ENCODE measurements at places on chromosomes 16 and 17.

DNA sequence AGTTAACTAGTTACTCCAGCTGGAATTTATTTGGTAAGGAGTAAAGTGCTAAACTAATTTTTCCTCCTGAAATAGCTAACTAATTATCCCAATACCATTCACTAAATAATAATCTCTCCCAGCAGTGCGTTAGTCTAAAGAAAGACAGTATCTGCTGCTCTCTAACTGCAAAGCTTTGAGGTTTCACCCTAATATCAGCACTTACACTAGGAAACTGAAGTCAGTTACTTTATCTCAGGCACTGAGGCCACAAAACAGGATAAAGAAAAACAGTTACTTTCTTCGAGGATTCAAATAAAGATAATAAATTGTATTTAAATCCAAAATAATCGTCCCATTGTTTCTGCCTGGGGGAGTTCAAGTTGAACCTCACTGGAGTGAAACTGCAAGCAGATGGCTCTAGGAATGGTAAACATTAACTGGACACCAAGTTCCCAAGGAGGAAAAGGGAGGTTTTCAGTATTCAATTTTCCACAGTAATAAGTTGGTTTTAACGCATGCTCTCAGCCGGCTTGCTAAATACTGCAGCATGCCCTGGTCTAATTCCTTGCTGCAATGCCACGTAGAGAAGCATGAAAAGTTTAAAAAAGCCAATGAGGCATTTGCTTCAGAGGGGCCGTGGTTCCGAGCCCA, 20.0 kb upstream of the FOXJ1 start:
- DNase-seq: no peak

- no peak for DNase-seq
These were observed 428.7 kb upstream of the SALL1 start for GRCh38 chr16:51579652-51580360.

- DNase-seq: no peak
These were observed 661 bp downstream of the TEX2 start for GRCh38 chr17:64262198-64262999.

DNA sequence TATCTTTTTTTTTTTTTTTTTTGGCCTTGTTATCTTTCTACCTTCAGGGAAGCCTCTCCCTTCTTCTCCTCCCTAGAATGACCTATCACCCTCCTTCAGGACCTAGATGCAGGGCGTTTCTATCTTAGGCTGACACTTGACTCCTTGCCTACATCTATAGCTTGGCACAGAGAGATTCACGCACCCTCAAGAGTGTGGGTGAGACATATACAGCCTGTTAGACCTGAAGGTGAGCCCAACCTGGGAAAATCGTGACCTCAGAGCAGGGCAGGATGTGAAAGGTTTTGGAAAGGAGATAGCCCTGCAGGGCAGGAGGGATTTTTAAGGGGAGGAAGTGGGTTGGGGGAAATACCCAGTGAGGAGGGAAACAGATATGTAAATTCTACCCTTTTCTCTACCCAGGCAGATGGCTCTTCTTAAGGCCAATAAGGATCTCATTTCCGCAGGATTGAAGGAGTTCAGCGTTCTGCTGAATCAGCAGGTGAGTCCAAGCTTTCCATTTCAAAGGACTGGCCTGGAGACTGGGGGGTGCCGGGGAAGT, at the start of gene AHSP:
TSS of gene AHSP (plus strand) at position 167 of the 541 bp plus-strand sequence. CDS start at position 407, 240 bp downstream.
- DNase-seq: no peak

DNA sequence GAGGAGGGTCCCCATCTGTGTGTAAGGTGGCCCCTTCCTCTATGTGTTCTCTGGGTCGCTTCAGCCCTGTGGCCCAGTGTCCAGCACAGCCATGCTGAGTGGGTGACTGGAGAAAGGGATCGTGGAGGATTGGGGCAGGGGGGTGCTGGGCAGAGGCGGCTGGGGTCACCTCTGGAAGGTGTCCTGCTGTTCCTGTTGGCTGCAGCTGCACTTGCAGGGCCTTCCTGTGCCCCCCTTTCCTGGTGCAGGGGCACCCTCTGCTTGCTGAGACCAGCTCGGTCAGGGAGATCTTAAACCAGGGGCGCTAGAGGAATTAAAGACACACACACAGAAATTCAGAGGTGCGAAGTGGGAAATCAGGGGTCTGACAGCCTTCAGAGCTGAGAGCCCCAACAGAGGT, 11.1 kb downstream of the IL32 start:
- DNase-seq: no peak

DNA sequence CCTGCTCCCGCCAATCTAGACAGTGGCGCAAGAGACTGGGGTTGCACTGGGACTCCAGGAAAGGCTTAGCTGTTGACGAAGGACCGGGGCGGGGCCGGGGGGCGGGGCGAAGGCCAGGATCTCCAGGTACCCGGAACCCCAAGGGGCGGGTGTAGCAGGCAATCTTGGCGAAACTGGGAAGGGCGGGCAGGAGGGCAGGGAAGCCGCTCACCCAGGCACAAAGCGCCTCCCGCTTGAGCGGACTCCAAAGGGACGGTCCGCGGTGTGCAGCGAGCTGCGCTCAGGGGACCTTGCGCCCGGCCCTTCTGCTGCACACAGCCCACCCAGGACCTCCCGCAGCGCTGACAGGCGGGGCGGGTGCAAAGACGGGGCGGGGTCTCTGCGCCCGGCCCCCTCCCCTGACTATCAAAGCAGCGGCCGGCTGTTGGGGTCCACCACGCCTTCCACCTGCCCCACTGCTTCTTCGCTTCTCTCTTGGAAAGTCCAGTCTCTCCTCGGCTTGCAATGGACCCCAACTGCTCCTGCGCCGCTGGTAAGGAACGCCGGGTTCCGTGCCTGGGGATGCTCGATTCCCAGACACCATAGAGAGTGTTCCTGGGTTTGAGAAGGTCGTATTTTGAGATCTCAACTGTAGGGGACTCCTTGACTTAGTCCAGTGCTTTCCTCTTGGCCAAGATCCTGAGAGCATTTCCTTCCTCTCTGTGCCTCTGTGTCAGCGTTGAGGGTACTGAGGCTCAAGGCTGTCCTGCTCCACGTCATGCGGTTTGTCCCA, at the start of gene MT1F:
TSS of gene MT1F (plus strand) at position 405 of the 772 bp plus-strand sequence. CDS start at position 505, 100 bp downstream.
- peak; percentile 59 for DNase-seq

DNA sequence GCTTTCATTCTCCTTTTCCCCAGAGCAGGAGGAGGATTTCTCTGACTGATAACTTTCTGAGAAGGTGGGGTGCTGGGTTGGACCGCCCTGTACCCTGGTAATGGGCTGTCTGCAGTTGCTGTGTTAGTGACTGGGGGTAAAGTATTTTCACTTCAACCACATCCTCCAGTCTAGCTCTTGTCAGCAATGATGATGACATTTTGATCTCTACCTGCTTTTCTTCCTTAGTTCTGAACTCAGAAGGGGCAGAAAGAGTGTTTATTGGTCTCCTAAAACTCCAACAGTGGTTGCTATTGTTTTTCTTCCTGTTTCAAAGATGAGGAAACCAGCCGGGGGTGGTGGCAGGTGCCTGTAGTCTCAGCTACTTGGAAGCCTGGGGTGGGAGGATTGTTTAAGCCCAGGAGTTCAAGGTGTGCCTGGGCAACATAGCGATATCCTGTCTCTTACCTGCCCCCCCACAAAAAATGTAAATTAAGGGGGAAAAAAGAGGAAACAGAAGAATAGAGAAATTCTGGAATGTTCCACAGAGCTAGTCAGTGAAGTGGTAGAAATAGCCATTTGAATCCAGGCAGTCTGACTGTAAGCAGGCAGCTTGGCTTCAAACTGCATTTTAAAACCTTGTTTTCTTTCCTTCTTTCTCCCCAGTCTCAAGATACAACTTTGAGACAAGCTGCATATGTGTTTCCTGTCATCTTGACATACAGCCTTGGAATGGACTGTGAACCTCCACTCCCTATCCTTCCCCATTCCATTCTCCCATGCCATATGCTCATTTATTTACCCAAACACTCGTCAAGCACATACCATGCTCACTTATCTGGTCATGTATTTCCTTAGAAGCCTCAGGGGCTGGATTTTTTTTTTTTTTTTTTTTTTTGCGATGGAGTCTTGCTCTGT, 3.3 kb upstream of the N4BP1 start:
- DNase-seq: no peak

DNA sequence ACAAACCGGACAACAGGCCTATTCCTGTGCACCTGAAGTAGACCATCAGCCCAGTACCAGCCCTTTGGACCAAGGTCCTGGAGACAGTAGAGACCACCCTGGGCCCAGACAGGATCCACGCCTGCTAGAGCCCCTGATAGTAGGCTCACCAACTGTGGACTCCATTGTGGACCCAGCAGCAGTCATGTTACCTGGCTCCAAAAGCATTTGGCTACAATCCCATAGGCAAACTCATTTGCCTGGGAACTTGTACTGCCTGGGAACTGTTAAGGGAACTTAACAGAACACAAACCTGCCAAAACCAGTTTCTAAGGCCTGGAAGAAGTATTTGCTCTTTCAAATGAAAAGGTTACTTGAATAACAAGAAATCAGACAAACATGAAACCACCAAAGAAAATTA, 10.0 kb upstream of the ACSM1 start:
- no peak for DNase-seq

GRCh38 chr17:44334727-44335126, 10.1 kb upstream of the SLC25A39 start:
- no peak for DNase-seq

- no peak for DNase-seq
These were observed 8.3 kb downstream of the WDR90 start for GRCh38 chr16:657487-657886.

DNA sequence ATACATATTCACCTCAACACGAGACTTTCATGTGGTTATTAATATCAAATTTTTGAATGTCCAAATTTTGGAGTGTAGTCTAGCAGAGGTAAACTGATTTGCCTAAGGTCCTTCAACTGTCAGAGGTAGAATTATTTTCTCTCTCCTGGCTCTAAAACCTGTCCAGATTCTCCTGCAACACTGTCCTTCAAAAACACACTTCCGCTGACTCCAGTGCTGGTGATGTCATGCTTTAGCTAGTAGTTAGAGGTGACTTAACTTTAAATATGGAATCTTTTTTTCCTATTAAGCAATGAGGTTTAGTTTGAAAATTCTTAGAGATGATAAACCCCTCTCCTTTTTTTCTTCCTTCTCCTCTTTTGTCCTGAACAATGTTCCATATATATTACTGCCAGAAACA, 10.8 kb upstream of the CBLN1 start:
- no peak for DNase-seq

DNA sequence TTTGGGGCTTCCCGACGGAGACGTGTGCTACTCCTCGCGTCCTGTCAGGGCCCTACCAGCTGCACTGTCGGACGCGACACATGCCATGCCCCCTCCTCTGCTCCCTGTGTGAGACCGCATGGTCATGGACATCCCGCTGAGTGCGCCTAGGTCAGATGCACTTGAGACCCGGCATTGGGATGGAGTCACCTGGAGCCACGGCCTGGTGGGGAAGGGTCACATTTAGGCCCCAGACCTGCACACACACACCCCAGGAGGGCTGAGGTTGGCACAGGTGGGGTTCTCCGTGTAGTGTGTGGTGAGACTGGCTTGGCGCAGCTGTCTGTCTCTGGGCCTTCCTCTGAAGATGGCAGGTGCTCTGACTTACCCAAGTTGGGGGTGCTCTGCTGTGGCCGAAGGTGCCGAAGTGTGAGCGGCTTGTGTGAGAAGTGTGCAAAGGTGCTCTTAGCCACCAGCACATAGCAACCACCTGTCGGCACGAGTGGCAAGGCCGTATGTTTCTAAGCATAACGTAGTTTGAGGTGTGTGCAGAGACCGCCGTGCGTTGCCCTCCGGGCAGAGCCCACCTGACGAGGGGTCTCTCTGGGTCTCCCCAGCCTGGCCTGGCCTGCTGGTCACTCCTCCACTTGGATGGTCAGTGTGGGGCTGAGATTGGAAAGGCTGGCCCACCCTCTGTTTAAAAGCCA, 108.6 kb downstream of the BANP start:
- DNase-seq: no peak

DNA sequence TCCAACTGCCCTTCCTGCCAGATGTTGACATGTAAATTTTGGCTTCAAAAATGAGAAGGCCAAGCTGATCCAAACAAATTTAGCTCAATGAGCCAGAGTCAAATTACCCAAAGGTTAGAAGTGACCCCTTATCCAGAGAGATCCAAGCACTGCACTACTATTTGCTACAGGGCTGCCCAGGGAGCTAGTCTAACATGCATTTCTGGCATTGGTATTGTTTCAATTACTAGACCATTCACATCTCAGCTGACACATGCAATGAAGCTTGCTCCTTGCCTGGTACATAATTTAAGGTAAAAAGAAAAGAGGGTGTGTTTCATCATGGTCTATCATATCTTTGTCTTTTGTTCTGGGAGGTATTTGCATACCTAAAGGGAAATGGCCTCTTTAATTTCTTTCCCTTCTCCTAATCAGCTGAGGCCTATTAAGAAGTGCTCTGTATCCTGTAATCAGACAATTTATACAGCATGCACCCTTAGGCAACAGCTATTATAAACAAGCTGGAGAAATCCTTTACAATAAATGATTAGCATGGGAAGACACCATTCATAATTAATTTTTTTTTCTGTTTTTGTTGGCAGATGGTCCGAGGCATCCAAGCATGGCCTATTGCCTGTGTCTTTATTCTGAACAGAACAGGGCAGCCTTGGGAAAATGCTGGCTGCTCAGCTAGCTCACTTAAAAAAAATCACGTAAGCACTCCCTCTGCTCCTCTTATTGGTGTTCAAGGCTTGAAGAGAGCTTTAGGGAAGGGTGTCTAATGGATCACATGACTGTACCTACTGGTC, 161.5 kb upstream of the SALL1 start:
- no peak for DNase-seq

- no peak for DNase-seq
These were observed 69.8 kb downstream of the NT5M start for GRCh38 chr17:17372856-17373520.

- DNase-seq: no peak
These were observed 42.0 kb upstream of the SMPD3 start for GRCh38 chr16:68490358-68490757.

GRCh38 chr17:61317779-61318178, 81.9 kb upstream of the TBX2 start:
- DNase-seq: no peak

- DNase-seq: no peak
These were observed 31.5 kb downstream of the AXIN2 start for GRCh38 chr17:65529761-65530522.

GRCh38 chr17:73165616-73166404, 1.0 kb downstream of the SSTR2 start:
- no peak for DNase-seq

- DNase-seq: no peak
These were observed 704.3 kb downstream of the MAF start for GRCh38 chr16:78896280-78896679.

DNA sequence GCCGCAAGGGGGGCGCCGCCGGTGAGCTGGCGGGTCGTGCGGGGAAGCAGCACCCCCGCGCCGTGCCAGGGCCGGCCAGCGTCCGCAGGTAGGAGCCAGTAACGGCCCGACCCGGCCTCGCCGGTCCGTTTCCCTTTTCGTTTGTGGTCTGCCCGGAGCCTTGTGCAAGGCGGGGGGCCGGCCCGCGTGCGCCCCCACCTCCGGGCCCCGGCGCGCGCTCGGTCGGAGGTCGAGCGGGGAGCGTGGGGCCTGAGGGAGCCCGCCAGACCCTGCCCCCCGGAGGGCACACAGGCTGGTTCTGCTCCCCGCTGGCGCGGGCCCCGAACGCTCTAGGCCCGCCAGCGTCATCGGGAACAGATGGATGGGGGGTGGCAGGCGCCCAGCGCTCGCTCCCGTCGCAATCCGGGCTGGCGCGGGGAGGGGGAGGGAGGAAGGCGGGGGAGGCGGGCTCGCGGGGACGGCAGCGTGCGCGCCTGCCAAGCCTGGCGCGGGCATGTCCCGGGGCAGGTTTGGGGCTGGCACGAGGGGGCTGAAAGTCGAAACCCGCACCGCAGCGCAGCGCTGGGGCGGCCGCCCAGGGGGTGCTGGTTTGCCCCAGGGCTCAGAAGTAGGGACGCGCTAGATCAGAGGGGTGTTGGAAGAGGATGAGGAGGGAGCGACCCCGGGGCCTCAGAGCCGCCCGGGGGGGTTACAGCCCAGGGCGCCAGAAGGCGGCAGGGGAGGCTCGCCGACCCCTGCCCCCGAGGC, 1.5 kb upstream of the GSE1 start:
- DNase-seq: peak; percentile 68

Measured in NCI-H460 (cell line).